Dermis microvascular lymphatic vessel endothelial cell (primary cell): ENCODE measurements at places on chromosomes 3 and 15. TPM values are rescaled to one million over a fixed set of nuclear protein-coding genes. Genes with fewer than 3 reads are reported as not detected.

GRCh38 chr3:114323546-114324254 lies 29.9 kb downstream of the TIGIT start:
- DNase-seq: no peak

GRCh38 chr15:36926427-36926825 lies 173.9 kb downstream of the MEIS2 start:
- no peak for DNase-seq

GRCh38 chr15:85474700-85475316 lies 94.4 kb downstream of the AKAP13 start:
- no peak for DNase-seq

GRCh38 chr3:119322021-119322834 lies 28.0 kb downstream of the ARHGAP31 start:
- DNase-seq: no peak

DNA sequence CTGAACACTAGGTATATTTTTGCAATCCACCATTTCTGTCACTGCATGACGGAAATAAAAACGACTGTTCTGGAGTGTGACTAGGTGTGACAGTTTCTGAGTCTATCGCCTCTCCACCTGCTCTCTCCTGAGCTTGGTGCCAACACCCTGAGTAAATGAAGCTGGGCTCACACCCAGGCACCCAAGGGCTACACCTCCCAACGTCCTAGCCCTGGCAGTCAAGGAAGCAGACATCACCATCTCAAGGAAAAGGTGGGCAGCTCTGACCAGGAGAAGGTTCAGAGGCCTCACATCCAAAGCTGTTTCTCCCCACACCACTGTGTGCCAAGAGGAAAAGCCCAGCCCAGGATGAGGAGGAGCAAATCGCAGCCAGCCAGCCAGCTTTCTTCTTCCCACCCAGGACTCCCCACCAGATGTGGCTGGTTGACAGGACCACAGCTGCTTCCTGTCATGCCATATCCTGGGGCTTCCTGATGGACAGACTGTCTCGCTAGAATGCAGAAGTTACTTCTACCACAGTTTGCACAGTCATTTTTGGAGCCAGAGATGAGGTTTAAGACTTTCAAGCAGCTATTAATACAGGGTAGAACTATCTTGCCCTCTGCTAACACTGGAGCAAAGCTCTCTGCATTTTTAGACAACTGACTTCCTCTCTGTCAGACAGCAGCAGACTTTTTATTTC lies 3.3 kb downstream of the SCAMP2 start:
- peak; percentile 56 for DNase-seq

DNA sequence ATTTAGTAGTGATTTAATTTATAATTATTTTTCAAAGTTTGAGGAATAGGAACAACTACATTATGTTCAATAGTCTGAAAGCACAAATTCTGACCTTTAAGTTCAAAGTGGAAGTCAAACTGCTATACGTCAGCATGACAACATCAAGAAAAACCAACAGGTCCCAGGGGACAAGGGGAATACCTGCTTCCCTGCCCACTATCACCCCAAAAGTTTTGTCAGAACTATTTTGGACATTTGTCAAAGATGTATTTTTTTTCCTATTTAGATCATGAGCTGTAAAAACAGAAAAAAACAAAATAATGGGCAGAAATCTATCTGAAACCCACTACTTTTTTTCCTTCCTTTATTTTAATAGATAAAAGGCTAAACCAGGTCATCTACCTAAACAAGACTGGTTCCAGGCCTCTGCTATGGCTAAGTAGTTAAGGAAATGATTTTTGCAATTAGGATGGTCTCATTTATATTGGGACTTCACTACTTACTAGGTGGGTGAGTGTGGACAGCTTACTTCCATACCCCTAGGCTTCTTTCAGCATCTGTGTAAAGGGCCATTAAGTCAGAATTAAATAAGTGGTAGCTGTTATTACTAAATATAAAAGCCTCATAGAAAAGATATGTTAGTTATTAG lies 746.3 kb downstream of the FHIT start:
- DNase-seq: no peak

GRCh38 chr15:41932511-41933289 lies 38.8 kb upstream of the SPTBN5 start:
- DNase-seq: no peak

- no peak for DNase-seq
Measured at GRCh38 chr3:134332344-134332743, 41.9 kb downstream of the AMOTL2 start.

DNA sequence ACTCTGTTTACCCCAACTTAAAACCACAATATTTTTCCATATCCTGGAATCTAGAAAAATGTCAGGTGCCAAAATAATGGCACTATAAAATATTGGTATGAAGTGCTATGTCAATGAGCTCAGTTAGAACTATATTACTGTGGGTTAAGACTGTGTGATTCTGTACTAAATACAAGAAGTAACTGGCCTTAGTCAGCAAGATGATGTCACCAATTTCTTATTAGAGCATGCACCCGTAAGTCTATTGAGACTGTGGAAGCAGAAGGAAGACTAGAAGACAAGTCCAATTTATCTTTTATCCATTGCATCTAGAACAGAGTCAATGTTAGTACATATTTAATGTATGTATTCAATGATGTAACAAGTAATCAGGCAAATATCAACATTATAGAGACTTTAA lies 25.0 kb downstream of the LRRC58 start:
- no peak for DNase-seq

DNA sequence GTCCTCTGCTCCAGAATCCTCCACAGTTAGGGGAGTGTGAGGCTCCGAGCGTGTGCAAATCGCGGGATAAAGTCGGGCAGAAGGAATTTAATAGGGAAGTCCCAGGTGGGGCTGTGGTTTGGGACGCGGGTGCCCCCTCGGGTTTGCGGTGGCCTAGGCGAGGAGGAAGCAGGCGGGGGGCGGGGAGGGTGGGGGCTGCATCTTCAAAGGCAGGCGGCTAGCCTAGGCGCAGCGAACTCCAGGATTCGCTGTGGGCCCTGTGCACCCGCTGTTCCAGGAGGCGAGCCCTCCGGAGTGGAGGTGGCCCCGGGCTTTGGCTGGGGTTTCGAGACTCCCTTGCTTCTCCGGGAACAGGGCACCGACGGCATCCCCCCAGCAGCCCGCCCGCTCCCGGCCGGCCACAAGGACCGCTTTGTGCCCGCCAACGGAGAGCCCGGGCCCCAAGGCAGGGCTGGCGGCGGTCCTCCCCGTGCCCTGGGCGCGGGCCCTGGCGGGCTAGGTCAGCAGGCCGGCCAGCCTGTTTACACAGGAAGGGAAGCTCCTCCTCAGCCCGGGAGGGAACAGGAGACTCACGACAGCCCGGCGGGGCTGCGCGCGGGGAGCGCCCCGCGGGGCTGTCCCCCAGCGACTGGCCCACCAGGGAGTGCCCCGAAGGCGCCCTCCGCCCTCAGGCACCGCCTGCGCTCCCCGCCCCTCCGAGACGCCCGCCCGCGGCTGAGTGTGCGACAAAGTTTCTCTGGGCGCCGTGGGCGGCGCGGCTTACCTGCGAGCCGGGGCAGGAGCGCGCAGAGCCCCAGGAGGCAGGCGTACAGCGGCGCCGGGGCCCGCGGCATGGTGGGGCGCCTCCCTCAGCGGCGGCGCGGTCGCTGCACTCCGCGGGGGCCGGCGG lies 753 bp downstream of the ITGB5 start:
- DNase-seq: no peak

DNA sequence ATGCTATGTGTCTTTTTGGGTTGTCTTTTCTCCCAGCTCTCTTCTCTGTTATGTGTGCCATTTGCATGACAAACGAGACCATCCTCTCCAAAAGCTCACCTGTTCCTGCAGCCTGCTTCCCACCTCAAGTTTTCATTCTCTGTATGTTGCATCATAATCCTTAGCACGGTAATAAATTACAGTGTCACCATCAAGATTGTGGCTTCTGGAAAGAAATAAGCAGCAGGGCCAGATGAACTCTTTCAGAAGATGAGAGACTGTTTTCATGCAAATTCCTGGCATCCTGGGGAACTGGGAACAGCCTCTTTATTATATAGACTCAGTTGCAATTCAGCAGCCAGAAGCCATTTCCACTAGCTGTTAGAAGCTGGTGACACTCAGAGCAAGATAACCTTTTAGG lies 436.7 kb downstream of the EPHB1 start:
- DNase-seq: no peak

DNA sequence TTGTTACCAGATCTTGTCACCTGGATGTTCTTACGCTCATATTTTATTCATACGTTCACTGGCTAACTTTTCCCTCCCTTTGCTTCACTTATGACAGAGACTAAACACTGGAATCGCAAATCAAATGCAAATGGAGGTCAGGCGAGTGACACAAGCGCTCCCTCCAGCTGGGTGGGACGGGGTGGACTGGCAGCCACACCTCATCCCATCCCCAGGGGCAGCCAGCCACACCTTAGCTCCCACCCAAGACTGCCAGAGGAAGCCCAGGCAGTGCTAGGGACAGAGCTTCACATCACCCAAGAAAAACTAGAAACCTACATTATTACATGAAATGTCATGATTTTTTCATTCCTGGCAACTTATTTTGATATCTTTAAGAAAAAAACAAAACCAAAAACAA lies 366.2 kb downstream of the ERC2 start:
- no peak for DNase-seq

DNA sequence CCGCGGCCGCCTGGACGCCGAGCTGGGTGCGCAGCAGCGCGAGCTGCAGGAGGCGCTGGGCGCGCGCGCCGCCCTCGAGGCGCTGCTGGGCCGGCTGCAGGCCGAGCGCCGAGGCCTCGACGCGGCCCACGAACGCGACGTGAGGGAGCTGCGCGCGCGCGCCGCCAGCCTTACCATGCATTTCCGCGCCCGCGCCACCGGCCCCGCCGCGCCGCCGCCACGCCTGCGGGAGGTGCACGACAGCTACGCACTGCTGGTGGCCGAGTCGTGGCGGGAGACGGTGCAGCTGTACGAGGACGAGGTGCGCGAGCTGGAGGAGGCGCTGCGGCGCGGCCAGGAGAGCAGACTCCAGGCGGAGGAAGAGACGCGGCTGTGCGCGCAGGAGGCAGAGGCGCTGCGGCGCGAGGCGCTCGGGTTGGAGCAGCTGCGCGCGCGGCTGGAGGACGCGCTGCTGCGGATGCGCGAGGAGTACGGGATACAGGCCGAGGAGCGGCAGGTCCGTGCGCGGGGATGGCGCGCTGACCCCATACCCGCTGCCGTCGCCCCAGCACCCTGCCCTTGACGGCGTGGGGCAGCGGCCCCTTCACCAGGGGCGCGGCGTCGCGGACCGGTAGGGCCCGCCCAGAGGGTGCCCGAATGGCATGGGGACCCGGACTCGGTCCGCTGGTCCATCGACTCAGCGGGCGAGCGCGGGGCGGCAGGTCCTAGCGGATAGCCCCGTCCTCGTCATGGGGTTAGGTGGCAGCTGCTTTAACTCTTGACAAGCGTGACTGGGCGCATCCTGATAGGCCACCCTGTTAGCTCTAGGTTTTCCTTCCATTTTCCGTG lies 848 bp downstream of the SYNM start:
- peak; percentile 78 for DNase-seq

GRCh38 chr15:56943403-56943802 lies 25.0 kb downstream of the TCF12 start:
- DNase-seq: no peak

DNA sequence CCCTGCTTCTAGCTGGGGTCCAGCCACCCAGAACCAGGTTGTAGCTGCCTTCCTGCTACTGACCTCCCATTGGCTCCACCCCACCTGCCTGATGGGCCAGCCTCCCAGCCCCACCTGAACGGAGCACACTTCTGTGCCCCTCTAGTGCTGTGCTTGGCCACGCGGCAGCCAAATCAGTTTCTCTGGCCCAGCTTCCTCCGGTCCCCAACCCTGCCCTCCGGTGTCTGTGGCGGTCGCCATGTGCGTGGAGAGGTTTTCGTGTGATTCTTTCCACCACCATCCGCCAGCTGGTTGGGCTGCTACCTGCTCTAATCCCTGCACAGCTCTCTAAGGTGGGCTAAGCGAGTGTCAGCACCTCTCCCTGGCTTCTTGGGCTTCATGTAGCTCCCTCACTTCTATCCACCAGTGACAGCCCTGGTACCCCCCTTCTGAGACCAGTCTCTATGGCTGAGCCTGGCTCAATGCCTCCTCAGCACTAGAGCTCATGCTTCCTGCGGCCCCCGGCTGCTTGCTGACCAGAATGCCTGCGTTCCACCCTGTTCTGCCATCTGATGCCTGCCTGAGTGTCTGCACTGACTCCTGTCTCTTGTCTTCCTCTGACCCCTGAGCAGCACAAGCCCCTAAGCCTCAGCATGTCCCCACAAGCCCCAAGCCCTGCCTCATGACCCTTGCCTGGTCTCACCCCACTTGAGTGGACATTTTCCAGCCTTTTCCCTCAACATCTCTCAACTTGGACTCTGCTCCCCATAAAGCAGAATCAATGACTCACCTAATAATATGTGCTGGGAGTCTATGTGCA lies 23.2 kb upstream of the MAGEF1 start:
- no peak for DNase-seq

- DNase-seq: peak; percentile 86
Measured at GRCh38 chr15:70101459-70102113, 3.9 kb upstream of the TLE3 start.

DNA sequence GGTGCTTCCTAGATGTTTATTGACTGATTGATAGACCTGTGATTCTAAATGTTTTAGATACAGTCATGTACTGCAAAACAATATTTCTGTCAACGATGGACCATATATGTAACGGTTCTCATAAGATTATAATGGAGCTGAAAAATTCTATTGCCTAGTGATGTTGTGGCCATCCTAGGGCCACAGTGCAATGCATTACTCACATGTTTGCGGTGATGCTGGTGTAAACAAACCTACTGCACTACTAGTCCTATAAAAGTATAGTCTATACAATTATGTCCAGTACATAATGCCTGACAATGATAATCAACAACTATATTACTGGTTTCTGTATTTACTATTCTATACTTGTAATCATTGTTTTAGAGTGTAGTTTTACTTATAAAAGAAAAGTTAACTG lies 46.8 kb downstream of the CHST2 start:
- no peak for DNase-seq

DNA sequence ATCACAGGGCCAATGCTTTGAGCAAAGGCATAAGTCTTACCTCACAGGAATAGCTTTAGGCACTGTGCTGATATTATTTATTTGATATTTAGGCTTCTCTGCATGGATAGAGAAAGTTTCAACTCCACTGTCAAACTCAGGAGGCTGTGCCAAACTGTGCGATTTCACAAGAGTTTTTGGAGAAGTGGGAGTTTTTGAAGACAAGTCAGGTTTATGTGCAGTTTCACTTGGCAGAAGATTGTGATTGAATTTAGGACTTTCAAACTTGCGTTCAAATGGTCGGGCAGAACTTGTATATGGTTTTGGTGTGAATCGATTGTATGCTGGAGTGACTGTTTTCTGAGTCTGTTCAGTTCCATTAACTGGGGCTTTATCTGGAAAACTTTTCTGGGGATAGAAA lies 113.7 kb downstream of the TJP1 start:
- no peak for DNase-seq

Gene SLC6A11
- total RNA-seq: not detected in 2 replicates

Gene AQP9
- total RNA-seq: not detected in 2 replicates

Gene TMEM43
- 59.2 and 69.3 TPM in 2 replicates for total RNA-seq

Gene DGKG
- 1.1 and 2.2 TPM in 2 replicates for total RNA-seq

Gene GOLGA6B
- not detected in 2 replicates for total RNA-seq

Gene BLM
- 3.0 and 5.1 TPM in 2 replicates for total RNA-seq

Gene CYP1A2
- under 0.01 TPM in 2 replicates for total RNA-seq

Gene ALG1L2
- total RNA-seq: 0.13 TPM in 1 of 2 replicates, not detected in the other

Gene IL5RA
- total RNA-seq: not detected in 2 replicates
